ENCODE measurements at places on chromosomes 7 and 10. TPM values are rescaled to one million over a fixed set of nuclear protein-coding genes. Genes with fewer than 3 reads are reported as not detected.
A peak's percentile ranks its signal among the peaks of the same experiment; 100 is the strongest.

DNA sequence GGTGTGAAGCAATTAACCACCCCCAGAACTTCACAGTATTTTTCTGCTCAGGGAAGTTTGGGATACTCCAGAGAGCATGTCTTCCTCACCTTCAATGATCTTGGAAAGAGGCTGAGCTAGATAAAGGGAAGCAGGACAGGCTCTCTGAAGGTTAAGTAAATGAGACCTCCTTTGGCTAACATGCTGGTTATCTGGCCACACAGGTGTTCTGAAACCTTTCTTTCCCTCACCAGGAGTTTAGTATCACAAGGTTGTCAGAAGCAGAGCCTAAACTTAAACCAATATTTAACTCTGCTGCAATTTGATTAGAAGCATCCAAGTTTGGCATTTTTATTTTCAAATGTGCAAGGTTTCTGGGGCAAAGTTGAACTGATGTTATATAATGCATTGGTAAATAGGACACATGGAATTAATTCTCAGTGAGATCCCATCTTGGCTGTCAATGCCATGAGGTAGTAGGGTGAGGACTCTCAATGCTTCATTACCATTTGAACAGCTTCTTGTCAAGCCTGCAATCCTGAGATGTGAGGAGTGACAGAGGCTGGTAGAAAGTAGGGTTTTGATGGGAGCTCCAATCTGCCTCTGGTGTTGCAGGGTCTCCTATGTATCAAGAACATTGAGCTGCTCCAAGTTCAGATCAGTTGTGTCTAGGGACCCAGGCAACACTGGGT, 3.6 kb upstream of the PNLIP start:
- H3K4me3 ChIP-seq: no peak overlapping the region
- no peaks in the 10 kb centered on the region for H3K36me3 ChIP-seq
- no peak overlapping the region for H3K27ac ChIP-seq
- no peak for DNase-seq
- H3K27me3 ChIP-seq: no peaks in the 10 kb centered on the region
- H3K4me1 ChIP-seq: no peaks in the 10 kb centered on the region

GRCh38 chr10:31031205-31031557, 484 bp downstream of the ZNF438 start:
- H3K36me3 ChIP-seq: no peaks in the 10 kb centered on the region
- peaks cover 53% of the 10 kb centered on the region for H3K4me1 ChIP-seq
- H3K27ac ChIP-seq: peak overlapping the region; percentile 100
- no peak for DNase-seq
- H3K27me3 ChIP-seq: no peaks in the 10 kb centered on the region
- peak overlapping the region; percentile 61 for H3K4me3 ChIP-seq

DNA sequence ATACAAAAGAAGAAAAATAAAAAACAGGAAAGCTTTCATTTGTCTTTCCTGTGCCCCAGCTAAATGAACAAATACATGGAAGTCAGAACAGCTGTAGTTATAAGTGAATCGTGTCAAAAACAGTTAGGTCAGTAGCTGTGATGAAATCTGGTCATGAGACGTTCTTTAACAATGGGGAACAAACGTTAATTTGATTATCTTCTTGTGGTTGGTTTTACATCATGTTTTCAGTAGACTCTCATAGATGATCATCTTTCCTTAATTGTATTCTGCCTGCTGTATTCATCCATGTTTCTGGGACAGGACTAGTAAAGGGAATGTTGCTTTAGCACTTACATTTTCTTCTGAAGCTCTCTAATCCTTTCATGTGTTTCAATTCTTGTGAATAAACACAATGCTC, 97.0 kb downstream of the PCLO start:
- DNase-seq: no peak
- H3K27ac ChIP-seq: no peak overlapping the region
- no peaks in the 10 kb centered on the region for H3K4me1 ChIP-seq
- no peak overlapping the region for H3K4me3 ChIP-seq
- H3K27me3 ChIP-seq: no peaks in the 10 kb centered on the region
- no peaks in the 10 kb centered on the region for H3K36me3 ChIP-seq

- no peak overlapping the region for H3K27ac ChIP-seq
- no peaks in the 10 kb centered on the region for H3K36me3 ChIP-seq
- no peaks in the 10 kb centered on the region for H3K27me3 ChIP-seq
- no peak for DNase-seq
- no peak overlapping the region for H3K4me3 ChIP-seq
- H3K4me1 ChIP-seq: no peaks in the 10 kb centered on the region
Observed at GRCh38 chr7:136230210-136230609, 253.1 kb upstream of the MTPN start.

DNA sequence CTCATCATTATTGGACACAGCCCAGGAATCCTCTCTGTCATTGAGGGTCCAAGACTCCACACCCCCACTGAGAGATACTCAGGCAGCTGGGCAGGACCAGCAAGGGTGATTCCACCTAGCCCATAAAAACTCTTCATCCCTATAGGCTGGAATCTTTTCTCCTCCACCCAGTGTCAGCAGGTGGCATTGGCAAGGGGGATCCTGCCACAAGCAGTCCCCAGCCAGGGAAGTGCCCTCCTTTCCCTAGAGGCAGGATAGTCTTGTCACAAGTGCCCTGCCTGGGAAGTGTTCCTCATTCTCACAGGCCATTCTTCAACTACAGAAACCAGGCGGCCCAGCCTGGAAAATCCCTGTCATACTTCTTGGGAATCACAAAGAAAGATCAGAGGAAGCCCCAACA, 533.6 kb downstream of the GRID1 start:
- no peaks in the 10 kb centered on the region for H3K36me3 ChIP-seq
- H3K27ac ChIP-seq: no peak overlapping the region
- no peak for DNase-seq
- H3K4me3 ChIP-seq: no peak overlapping the region

GRCh38 chr7:127996253-127997071, 34.8 kb downstream of the LRRC4 start:
- DNase-seq: no peak

GRCh38 chr7:45106820-45107219, 4.7 kb downstream of the TBRG4 start:
- peaks cover 3% of the 10 kb centered on the region for H3K36me3 ChIP-seq
- no peak overlapping the region for H3K4me3 ChIP-seq
- DNase-seq: no peak
- H3K4me1 ChIP-seq: peaks cover 48% of the 10 kb centered on the region
- H3K27ac ChIP-seq: no peak overlapping the region
- no peaks in the 10 kb centered on the region for H3K27me3 ChIP-seq

DNA sequence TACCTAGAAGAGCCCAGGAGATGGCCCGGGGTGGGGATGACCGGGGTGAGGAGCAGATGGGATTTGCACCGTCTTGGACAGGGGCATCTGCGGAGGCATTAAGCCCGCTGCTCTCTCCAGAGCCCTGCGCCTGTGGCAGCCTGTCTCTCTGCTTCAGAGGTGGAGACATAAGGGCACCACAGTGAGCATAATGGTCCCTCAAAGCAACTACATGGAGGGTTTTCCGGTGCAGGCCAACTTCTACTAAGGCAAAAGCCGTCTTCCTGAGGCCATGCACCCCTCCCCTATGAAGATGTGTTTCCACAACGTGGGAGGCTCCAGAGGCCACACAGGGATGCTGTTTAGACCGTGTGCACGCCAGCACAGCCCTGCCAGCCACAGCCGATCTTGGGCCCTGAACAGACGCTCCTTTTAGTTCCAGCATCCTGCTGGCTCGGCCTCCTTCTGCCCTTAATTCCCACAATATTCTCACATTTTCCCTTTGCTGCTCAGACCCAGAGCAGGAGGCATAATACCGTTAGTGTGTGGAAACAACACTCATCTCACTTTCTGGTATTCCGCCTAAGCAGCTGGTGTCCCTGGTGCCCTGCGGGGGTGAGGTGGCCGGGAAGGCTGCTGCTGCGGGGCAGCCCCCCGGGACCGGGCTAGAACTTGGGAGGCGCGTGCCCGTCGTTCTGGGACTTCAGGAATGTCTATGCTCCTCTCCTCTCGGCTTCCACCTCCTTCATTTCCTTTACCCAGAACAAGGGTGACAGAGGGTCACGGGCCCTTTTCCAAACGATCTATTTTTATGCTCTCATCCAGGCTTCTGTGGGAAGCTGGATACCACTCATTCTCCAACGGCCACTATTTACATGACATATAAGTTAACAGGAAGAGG, 266.9 kb downstream of the TNS3 start:
- H3K27me3 ChIP-seq: no peaks in the 10 kb centered on the region
- no peak for DNase-seq
- no peaks in the 10 kb centered on the region for H3K36me3 ChIP-seq
- peaks cover 7% of the 10 kb centered on the region for H3K4me1 ChIP-seq
- peak overlapping the region; percentile 0 for H3K4me3 ChIP-seq

- H3K4me1 ChIP-seq: peaks cover 29% of the 10 kb centered on the region
- H3K27ac ChIP-seq: no peak overlapping the region
- H3K4me3 ChIP-seq: no peak overlapping the region
Observed at GRCh38 chr7:50497968-50498367, 47.8 kb upstream of the FIGNL1 start.

- no peaks in the 10 kb centered on the region for H3K27me3 ChIP-seq
- H3K36me3 ChIP-seq: no peaks in the 10 kb centered on the region
- no peaks in the 10 kb centered on the region for H3K4me1 ChIP-seq
Observed at GRCh38 chr10:14727465-14727864, 47.2 kb downstream of the FAM107B start.

Gene CTAGE8
- total RNA-seq: 0.98 TPM

Gene EPHB4
- total RNA-seq: 72.4 TPM

Gene FGFR2
- 54.0 TPM for total RNA-seq

Gene NUTM2A
- 0.98 TPM for total RNA-seq

Data from vagina (tissue), 2 donors.